Right atrium auricular region (tissue), 2 donors: ENCODE measurements at places on chromosomes 6 and 20. TPM values are rescaled to one million over a fixed set of nuclear protein-coding genes. Genes with fewer than 3 reads are reported as not detected.
A peak's percentile ranks its signal among the peaks of the same experiment; 100 is the strongest.

DNA sequence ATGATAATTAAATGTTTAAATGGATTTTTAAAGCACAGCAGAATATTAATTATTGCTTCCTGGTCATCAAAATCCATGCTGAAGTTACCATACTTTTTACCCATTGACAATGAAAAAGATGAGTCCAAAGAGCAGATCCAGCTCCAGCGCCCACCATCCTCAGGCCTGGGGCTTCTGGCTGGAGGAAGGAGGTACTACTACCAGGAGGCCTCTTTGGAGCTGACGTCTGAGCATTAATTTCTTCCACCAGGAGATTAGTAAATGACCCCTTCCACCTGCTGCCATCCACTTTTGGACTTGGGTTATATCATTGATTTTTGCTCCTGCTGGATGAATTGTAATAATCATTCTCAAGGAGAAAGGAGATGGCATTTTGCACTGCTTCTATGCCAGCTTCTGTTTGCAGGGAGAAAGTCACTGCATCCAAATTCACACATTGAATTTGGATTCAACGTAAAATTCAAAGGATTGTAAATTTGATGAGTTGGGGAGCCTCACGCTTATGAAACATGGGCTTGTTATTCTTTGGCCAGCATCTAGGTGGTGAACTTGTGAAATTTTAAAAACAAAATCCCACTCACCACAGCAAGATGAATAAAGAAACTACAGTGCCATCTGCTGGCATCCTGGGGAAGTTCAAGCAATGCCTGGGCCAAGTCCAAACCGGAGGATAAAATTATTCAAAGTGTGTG, 121.8 kb downstream of the SASH1 start:
- peak; percentile 85 for DNase-seq
- no peak overlapping the region for H3K4me3 ChIP-seq
- no peaks in the 10 kb centered on the region for H3K27me3 ChIP-seq
- H3K36me3 ChIP-seq, result no peaks in the 10 kb centered on the region
- H3K27ac ChIP-seq, result peak overlapping the region; percentile 48

- H3K4me3 ChIP-seq, result no peak overlapping the region
- no peak for DNase-seq
- no peaks in the 10 kb centered on the region for H3K36me3 ChIP-seq
- no peak overlapping the region for H3K27ac ChIP-seq
Observed at GRCh38 chr6:63278916-63279315, 40.9 kb downstream of the LGSN start.

GRCh38 chr20:48392407-48393310, 435.1 kb downstream of the PREX1 start:
- H3K36me3 ChIP-seq, result no peaks in the 10 kb centered on the region
- no peaks in the 10 kb centered on the region for H3K27me3 ChIP-seq
- no peak overlapping the region for H3K27ac ChIP-seq
- H3K4me1 ChIP-seq, result no peaks in the 10 kb centered on the region
- H3K4me3 ChIP-seq, result no peak overlapping the region

DNA sequence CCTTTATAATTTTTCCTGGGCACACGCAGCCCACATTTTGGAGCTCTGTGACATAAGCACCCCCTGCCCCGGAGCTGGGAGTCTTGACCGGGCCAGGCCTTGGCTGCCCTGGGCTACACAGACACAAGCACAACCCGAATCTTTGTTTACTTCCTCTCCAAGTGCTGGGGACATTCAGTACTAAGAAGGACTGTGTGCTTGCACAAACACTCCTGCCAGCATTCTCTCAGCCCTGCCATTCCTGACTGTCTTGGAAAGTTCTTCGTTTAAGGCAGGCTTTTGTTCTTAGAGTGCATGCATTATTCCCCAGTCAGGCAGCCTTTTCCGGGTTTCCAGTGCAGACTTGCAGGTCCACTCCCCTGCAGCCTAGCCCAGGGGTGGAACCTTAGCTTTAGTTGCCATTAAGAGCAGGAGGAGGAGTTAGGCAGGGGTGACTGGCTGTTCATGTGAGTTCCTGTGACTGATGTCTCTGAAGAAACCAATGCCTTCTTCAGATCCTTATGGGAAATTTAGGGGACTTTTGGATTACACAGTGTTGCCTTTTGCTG, 28.6 kb downstream of the FOXO3 start:
- H3K27me3 ChIP-seq, result no peaks in the 10 kb centered on the region
- peak overlapping the region; percentile 29 for H3K4me3 ChIP-seq
- peak; percentile 93 for DNase-seq
- no peaks in the 10 kb centered on the region for H3K4me1 ChIP-seq

DNA sequence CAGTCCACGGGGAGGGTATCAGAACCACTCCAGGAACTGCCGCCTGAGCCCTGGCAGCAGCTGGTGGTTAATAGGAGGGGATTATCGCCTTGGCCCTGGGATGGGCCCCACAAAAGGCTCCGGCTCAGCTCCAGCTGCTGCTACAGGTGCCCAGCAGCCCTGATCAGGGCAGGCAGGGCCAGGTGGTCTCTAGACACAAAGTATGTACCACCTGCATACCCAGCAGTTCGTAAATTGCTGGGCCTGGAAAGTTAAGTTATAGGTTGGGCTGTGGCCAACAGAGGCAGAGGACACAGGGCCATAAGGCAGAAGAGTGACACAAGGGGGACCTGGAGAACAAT, 35.1 kb downstream of the RRBP1 start:
- H3K36me3 ChIP-seq, result peaks cover 7% of the 10 kb centered on the region
- H3K4me3 ChIP-seq, result no peak overlapping the region
- DNase-seq, result no peak

DNA sequence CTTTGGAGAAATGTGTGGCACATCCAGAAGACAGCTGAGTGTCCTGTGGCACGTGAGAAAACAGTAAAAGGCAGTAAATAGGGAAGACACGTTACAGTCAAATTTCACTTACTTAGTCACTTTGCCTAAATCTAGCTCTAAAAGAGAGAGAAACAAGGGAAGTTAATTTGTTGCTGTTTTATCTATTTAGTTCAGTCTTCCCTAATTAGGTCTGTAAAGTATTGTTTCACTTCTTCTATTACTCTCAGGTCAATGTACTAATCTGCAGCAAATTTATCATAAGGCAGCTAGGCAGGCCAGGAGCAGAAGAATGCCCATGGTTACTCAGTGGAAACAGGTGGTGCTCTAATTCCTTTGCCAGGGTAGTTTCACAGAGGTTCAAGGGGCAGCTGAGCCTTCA, 124.3 kb upstream of the CNR1 start:
- no peaks in the 10 kb centered on the region for H3K4me1 ChIP-seq
- no peak overlapping the region for H3K27ac ChIP-seq
- H3K4me3 ChIP-seq, result no peak overlapping the region
- no peaks in the 10 kb centered on the region for H3K27me3 ChIP-seq
- no peaks in the 10 kb centered on the region for H3K36me3 ChIP-seq
- no peak for DNase-seq

GRCh38 chr6:90350689-90351554, 54.3 kb upstream of the BACH2 start:
- H3K27me3 ChIP-seq, result no peaks in the 10 kb centered on the region
- no peak overlapping the region for H3K4me3 ChIP-seq
- no peak for DNase-seq
- H3K36me3 ChIP-seq, result no peaks in the 10 kb centered on the region
- H3K4me1 ChIP-seq, result no peaks in the 10 kb centered on the region

DNA sequence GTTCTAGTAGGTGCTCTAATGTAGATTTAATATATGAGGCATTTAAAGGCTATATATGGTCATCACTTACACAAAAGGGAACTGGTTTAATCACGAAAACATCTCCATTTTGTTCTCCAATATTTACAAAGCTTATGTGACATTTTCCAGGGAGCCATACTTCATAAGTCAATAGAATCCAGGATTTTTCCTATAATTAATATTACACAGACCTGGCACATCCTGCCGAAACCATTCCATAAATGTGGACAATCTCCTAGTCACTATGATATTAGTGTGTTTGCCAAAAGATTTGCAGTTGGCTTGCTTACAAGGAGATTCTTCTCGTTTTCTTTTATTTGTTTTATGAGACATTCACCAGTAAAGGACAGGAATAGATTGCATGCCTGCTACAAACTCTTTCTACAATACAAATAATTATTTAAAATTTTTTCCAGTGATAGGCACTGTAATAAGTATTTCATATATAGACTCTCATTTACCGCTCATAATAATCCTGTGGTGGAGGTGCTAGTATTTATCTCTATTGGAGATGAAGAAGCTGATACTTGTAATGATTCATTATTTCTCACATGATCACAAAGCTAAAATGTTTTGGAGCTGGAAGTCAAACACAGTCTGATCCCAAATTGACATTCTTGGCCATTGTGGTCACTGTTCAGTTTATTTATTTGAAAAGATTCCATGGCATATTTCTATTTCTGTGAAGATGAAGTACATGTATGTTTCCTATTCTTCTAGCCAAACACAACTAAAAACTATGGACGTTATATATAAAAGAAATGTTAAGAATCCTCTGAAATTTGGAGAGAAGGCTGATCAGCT, 597.0 kb downstream of the HTR1B start:
- H3K4me3 ChIP-seq, result no peak overlapping the region
- DNase-seq, result no peak
- H3K27me3 ChIP-seq, result no peaks in the 10 kb centered on the region

DNA sequence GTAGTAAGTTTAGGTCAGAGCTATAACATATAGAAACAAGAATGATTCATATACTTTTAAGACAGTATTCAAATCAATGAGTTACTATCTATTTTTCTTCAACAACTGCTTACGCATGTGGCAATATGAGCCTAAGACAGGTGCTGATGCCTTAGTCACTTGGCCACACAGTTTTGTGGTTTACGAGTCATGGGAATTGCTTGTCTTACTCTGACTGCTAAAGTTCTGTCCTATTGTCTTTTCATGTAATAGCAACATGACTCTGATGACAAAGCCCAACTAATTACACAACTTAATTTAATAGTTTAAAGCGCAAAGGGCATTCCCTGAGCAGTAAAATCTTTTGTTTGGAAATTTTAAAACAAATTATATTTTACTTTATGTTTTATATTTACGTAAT, 159.3 kb upstream of the CENPW start:
- no peaks in the 10 kb centered on the region for H3K36me3 ChIP-seq
- no peaks in the 10 kb centered on the region for H3K4me1 ChIP-seq
- H3K4me3 ChIP-seq, result no peak overlapping the region
- H3K27ac ChIP-seq, result no peak overlapping the region
- DNase-seq, result no peak

DNA sequence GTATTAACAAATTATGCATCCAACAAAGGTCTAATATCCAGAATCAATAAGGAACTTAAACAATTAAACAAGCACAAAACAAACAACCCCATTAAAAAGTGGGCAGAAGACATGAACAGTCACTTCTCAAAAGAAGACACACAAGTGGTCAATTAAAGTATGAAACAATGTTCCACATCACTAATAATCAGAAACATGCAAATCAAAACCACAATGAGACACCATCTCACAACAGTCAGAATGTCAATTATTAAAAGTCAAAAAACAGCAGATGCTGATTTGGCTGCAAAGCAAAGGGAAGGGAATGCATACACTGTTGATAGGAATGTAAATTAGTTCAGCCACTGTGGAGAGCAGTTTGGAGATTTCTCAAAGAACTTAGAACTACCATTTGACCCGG, 129.3 kb downstream of the PFDN4 start:
- no peak overlapping the region for H3K27ac ChIP-seq
- H3K4me1 ChIP-seq, result no peaks in the 10 kb centered on the region
- no peak for DNase-seq
- no peaks in the 10 kb centered on the region for H3K27me3 ChIP-seq
- H3K4me3 ChIP-seq, result no peak overlapping the region

DNA sequence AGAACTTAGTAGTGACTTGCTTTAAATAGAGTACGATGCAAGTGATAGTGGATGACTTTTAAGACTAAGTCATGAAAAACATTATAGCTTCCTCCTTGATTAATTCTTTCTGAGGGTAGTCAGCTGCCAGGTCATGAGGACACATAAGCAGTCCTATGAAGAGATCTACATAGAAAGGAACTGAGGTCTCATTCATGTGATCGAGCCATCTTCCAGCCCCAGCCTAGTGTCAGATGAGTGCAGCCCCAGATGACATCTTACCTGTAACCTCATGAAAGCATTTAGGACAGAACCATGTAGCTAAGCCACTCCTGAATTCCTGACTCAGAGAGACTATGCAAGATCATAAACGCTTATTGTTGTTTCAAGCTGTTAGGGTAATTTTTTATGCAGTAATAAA, 67.7 kb downstream of the AK9 start:
- H3K27me3 ChIP-seq, result no peaks in the 10 kb centered on the region
- H3K36me3 ChIP-seq, result no peaks in the 10 kb centered on the region
- no peaks in the 10 kb centered on the region for H3K4me1 ChIP-seq
- no peak overlapping the region for H3K27ac ChIP-seq
- no peak overlapping the region for H3K4me3 ChIP-seq

DNA sequence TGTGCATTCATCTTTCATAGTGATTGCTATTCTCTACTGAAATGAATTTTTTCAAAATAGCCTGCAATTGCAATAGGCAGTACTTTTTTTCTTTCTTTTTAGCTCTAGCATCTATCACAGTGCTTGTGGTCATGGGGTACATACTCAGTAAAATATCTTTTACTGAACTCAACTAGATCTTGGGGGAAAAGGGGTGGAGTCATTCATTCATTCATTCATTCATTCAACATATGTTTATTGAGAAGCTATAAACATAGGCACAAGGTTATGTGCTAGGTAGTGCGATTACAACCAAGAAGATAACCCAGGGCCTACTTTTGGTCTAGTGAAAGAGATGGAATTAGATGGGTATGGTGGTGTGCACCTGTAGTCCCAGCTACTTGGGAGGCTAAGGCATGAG, 1.4 kb upstream of the CDKAL1 start:
- H3K4me3 ChIP-seq, result no peak overlapping the region
- no peaks in the 10 kb centered on the region for H3K4me1 ChIP-seq
- H3K27ac ChIP-seq, result no peak overlapping the region
- H3K27me3 ChIP-seq, result peaks cover 3% of the 10 kb centered on the region

GRCh38 chr6:111087871-111088667, 766 bp downstream of the SLC16A10 start:
- no peaks in the 10 kb centered on the region for H3K27me3 ChIP-seq
- peaks cover 8% of the 10 kb centered on the region for H3K4me1 ChIP-seq
- H3K27ac ChIP-seq, result peak overlapping the region; percentile 80
- DNase-seq, result no peak
- H3K36me3 ChIP-seq, result no peaks in the 10 kb centered on the region

- H3K27me3 ChIP-seq, result no peaks in the 10 kb centered on the region
- no peaks in the 10 kb centered on the region for H3K36me3 ChIP-seq
- H3K4me3 ChIP-seq, result no peak overlapping the region
- peak; percentile 42 for DNase-seq
Observed at GRCh38 chr6:168136001-168136400, 57.0 kb upstream of the FRMD1 start.

Gene RNF8
- 17.3 TPM for total RNA-seq

Gene NFATC2
- total RNA-seq, result 8.6 TPM

Gene MYH7B
- total RNA-seq, result 24.4 TPM

Gene TRIM31
- total RNA-seq, result not detected

Gene ANKRD6
- 9.2 TPM for total RNA-seq

Gene BEND6
- 0.43 TPM for total RNA-seq

Gene GMPR
- 89.5 TPM for total RNA-seq

Gene PRICKLE4
- total RNA-seq, result 5.6 TPM

Gene HLA-DRB1
- 37.6 TPM for total RNA-seq
